ENCODE measurements at places on chromosomes 5 and 9.
A peak's percentile ranks its signal among the peaks of the same experiment; 100 is the strongest.

DNA sequence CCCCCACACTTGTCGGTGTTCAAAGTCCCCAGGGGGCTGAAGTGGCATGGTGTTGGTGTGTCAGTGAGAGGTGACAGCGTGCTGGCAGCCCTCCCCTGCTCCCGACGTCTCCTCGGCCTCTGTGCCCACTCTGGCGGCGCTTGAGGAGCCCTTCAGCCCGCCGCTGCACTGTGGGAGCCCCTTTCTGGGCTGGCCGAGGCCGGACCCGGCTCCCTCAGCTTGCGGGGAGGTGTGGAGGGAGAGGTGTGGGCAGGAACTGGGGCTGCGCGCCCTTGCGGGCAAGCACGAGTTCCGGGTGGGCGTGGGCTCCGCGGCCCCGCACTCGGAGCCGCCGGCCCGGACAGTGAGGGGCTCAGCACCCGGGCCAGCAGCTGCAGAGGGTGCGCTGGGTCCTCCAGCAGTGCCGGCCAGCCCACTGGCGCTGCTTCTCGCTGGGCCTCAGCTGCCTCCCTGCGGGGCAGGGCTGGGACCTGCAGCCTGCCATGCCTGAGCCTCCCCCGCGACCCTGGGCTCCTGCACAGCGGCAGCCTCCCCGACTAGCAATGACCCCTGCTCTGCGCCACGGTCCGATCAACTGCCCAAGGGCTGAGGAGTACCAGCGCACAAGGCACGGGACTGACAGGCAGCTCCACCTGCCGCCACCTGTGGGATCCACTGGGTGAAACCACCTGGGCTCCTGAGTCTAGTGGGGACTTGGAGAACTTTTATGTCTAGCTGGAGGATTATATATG lies 224.1 kb upstream of the RIOK2 start:
- no peak for DNase-seq

DNA sequence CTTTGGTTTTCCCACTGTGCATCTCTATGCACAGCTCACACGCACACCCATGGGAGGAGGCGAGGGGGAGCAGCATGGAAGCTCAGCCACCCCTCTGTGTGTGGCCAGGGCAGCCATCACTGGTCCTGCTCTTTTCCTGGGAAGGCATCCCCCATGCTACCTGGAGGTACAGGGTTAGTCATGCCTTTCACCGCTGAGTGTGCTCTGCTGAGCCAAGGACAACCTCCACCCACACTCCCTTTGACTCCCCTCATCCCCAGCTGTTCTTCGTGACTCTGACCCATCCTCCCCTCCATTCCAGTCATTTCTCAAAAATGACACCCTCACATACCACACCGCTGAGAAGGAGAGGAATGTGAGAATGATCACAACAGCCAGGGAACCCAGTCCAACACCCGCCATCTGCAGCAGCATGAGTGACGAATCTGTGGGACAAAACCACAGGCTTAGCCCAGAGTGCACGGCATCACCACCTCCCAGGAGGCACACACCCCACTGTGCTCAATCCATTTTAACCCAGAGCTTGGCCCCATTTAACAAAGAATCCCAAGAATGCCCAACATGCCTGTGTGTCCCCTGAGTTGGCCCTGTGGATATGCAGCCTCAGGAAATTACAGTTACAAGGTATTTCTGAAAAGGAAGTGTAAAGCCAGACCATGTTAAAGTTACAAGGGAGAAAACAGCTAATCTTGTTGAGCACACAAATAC lies 133.4 kb downstream of the SUSD1 start:
- DNase-seq: no peak

- peak; percentile 17 for DNase-seq
Observed at GRCh38 chr5:38994324-38994927, 79.8 kb downstream of the RICTOR start.

- no peak for DNase-seq
Observed at GRCh38 chr5:133611357-133612248, 738 bp downstream of the FSTL4 start.

GRCh38 chr5:177232358-177232757 lies 71.2 kb downstream of the RAB24 start:
- no peak for DNase-seq

GRCh38 chr5:62115014-62115413 lies 191.0 kb upstream of the KIF2A start:
- no peak for DNase-seq
